ENCODE measurements at places on chromosomes 1 and 21.

GRCh38 chr21:32364387-32364786 lies 28.4 kb downstream of the URB1 start:
- DNase-seq, result no peak

DNA sequence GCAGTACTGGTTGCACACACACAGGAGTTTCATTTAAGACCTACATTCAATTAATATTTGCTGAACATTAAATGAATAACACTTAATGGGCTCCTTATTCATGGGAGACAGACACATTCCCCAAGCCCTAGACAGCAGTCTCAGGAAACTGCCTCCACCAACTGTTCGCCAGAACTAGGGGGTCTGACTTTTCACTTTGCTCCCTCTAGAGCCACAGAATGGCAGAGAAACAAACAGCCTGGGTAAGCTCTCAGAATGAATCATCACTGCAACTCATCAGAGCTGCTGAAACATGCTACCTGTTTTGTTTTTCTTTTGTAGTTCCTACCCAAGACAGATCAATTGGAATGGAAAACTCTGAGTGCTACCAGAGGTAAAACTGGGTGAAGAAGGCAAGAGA lies 31.7 kb downstream of the ELK4 start:
- DNase-seq, result no peak

DNA sequence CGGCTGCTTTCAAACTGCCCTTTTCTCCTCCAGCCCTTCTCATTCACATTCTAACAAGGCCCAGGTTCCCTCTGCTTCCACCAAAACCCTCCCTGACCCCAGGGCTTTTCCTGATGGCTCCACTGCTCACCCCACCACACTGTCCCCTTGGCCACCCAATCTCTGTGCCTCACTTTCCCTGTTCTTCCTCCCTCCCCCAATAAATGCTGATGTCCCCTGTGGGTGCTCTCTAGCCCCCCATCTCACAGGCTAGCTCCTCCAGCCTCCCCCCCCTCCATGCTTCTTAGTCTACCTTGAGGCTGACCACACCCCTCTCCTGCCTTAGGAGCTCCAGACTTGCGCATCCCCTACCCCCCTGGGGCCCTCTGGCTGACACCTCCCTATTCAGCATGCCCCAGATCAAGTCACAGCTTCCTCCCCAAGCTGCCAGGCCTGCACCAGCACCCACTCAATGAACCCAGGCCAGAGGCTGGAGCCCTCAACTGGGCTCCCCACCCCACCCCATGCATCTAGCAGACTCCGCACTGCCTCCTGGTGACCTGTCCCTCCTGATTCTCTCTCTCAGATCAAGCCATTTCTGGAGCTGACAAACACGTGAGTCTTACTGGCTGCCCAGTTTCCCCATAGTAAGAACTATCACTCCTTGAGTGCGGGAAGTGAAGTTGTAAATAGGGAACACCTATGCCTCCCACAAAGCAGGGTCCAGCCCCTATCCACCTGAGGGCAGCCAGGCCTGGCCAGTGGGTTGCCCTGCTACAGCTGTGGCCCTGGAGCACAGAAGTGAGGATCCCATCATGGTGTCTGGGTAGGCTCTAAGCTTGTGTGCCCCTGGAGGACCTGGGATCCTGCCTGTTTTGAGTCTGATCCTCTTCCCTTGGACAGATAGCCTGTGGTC lies 117.9 kb downstream of the DMRTB1 start:
- DNase-seq, result no peak

- no peak for DNase-seq
These were observed 34.0 kb downstream of the MTR start for GRCh38 chr1:236829085-236829484.

DNA sequence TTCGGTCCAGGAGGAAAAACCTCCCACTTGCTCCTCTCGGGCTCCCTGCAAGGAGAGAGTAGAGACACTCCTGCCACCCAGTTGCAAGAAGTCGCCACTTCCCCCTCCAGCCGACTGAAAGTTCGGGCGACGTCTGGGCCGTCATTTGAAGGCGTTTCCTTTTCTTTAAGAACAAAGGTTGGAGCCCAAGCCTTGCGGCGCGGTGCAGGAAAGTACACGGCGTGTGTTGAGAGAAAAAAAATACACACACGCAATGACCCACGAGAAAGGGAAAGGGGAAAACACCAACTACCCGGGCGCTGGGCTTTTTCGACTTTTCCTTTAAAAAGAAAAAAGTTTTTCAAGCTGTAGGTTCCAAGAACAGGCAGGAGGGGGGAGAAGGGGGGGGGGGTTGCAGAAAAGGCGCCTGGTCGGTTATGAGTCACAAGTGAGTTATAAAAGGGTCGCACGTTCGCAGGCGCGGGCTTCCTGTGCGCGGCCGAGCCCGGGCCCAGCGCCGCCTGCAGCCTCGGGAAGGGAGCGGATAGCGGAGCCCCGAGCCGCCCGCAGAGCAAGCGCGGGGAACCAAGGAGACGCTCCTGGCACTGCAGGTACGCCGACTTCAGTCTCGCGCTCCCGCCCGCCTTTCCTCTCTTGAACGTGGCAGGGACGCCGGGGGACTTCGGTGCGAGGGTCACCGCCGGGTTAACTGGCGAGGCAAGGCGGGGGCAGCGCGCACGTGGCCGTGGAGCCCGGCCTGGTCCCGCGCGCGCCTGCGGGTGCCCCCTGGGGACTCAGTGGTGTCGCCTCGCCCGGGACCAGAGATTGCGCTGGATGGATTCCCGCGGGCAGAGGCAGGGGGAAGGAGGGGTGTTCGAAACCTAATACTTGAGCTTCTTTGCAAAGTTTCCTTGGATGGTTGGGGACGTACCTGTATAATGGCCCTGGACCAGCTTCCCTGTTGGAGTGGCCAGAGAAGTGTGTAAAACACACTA lies 45.3 kb downstream of the MRPL39 start:
- no peak for DNase-seq

GRCh38 chr1:30758785-30759380 lies 1.3 kb upstream of the LAPTM5 start:
- DNase-seq, result no peak

DNA sequence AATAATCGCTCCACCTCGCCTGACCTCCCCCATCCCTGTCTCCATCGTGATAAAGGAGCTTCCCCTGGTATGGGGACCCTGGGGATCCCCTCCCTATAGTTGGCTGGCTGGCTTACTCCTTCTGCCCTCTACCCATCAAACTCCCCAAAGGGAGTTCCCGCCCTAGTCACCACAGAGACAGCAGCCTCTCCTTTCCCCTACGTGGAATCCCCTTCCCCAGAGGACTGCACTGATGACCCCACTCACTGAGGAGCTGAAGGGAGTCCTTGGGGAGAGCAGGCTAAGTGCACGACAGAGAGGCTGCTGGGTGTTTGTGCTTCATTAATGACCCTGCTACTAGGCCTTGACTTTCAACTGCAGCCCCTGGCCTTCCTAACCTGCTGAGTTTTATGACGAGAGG lies 1.9 kb downstream of the CADM3 start:
- no peak for DNase-seq

GRCh38 chr1:207867136-207868109 lies 43.5 kb downstream of the CD34 start:
- DNase-seq, result no peak

GRCh38 chr21:37936010-37936785 lies 19.9 kb upstream of the KCNJ6 start:
- DNase-seq, result no peak

DNA sequence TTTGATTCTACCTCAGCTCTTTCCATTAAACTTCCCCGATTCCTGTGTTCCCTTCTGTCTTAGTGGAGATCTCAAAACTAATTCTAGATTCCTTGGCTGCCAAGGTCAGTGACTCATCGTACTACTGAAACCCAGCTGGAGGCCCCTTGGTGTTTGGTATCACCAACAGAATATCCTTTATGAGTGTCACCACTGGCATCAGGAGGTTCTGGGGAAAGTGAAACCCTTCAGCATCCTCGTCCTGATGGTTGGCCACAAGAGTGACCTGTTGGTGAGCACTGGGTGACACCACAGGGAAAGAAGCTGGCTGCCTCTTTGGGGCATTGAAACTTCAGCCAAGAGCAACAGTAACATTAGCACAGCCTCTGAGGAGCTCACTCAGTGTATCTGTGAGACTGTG lies 9.6 kb downstream of the RAB42 start:
- DNase-seq, result no peak

DNA sequence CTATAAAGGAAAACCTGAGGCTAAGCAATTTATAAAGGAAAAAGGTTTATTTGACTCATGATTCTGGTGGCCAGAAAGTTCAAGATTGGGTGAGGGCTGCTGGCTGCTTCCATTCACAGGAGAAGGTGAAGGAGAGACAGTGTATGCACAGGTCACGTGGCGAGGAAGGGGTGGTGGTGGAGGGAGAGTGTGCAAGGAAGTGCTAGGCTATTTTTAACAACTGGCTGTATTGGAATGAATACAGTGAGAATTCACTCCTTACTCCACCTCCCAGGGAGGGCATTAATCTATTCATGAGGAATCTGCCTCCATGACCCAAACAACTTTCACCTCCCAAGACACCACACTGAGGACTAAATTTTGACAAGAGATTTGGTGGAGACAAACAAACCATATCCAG lies 51.0 kb downstream of the SYDE2 start:
- no peak for DNase-seq

- DNase-seq, result no peak
These were observed 568.9 kb upstream of the ADGRL4 start for GRCh38 chr1:79575424-79575823.

DNA sequence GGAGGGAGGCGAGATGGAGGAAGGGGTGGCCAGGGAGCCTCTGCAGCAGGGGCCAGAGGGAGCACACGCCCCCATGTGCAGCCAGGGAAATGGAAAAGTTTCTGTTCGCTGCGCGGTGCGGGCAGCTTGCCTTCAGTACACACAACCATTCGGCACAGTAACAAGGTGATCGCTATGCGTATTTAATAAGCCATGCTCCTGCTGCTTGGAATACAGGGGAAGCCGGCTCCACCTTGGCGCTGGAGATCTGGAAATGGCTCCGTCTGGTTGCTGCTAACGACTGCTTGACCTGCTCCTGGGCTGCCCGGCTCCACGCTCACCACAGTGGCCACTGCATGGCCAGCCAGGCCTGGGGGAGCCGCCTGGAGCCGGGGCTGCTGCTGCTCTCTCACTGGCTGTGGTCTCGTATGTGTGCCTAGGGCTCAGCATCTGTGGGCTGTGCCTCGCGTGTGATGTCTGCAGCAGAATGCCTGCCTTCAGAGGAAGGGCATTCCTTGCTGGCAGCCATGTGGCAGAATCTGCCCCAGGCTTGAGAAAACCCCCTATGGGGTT lies 86.4 kb upstream of the ACTL8 start:
- no peak for DNase-seq

- DNase-seq, result no peak
These were observed 46.1 kb downstream of the SLC44A3 start for GRCh38 chr1:94866164-94866807.

GRCh38 chr1:119582801-119583200 lies 65.3 kb downstream of the ZNF697 start:
- DNase-seq, result no peak

- no peak for DNase-seq
These were observed 61.6 kb downstream of the PTPRC start for GRCh38 chr1:198700396-198700795.

GRCh38 chr1:50595874-50596273 lies 172.6 kb upstream of the DMRTA2 start:
- no peak for DNase-seq

DNA sequence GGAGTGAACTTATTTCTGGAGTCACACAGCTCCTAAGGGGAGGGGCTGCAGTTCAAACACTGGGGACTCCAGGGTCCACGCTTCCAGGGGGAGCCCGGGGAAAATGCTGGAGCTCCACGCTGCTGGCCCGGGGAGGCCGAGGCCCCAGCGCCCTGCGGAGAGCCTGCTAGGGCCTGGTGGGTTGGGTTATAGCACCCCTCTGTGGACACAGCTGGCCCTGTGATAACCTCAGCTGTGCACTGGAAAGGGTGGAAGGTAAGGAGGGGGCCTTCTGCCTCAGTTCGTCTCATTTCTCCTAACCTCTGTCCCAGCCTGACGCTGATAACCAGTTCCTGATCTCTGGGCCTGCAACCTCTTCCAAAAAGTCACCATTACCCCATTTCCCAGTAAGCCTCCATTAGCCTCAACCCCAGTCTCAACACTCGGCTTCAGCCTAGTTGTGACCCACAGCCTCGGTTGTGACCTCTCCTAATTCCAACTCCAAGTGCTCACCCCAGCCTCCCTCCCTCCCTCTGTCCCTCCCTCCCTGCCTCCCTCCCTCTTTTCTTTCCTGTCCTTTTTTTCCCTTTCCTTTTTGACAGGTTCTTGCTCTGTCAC lies 7.1 kb downstream of the NBL1 start:
- no peak for DNase-seq

- no peak for DNase-seq
These were observed 61.6 kb upstream of the RUNX3 start for GRCh38 chr1:24991697-24992096.

DNA sequence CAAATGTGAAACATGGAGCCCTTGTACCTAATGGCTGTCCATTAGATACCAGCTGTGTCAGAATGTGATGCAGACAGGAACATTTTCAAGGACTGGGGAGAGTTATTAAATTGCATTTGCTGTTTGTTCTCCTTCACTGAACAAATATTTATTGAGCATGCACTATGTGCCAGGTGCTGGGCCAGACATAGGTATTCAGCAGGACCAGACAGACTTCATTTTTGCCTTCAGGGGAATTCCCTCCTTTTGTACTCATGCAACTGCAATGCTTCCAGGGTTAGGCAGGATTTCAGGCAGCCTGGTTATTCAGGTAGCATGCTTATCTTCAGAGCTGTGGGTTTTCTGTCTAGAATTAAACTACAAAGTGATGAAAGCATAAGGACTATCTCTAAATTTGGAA lies 64.2 kb upstream of the SMYD2 start:
- no peak for DNase-seq

GRCh38 chr1:111496398-111496797 lies 7.0 kb downstream of the ADORA3 start:
- DNase-seq, result no peak

DNA sequence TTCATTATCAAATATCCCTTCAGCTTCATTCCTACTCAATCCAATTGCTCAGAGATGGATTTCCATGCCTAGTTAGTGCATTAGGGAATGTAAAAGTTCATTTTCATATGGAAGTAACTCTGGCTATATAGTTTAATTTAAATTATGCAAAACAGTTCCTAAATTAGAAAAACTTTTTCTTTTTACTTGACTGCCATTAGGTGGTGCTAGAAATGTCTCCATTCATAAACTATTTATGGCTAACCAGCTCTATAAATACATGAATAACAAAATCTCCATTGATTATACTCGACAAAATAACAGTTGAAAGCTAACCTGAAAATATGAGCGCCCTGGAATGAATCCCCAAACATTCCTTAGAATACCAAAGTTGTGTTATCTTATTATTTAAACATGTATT lies 311.4 kb downstream of the USH2A start:
- DNase-seq, result no peak

DNA sequence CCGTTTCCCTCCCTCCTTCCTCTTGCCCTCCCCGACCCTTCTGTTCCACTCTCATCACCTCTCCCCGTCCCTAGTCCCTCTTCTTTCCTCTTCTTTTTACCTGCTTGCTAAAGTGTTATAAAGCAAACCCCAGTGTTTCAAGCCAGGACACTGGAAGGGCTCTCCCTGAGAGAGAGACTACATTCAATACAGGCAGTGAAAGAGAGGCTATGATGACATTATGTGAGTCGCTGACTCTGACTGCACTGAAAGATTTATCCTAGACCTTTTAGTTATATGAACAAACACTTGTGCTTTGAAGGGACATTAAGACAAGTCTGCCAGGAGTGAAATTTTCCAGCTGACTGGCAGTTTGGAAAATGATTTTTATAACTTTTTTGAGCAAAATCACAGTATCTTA lies 155.7 kb downstream of the S1PR1 start:
- DNase-seq, result no peak
